ENCODE measurements at places on chromosomes 16 and 17.

DNA sequence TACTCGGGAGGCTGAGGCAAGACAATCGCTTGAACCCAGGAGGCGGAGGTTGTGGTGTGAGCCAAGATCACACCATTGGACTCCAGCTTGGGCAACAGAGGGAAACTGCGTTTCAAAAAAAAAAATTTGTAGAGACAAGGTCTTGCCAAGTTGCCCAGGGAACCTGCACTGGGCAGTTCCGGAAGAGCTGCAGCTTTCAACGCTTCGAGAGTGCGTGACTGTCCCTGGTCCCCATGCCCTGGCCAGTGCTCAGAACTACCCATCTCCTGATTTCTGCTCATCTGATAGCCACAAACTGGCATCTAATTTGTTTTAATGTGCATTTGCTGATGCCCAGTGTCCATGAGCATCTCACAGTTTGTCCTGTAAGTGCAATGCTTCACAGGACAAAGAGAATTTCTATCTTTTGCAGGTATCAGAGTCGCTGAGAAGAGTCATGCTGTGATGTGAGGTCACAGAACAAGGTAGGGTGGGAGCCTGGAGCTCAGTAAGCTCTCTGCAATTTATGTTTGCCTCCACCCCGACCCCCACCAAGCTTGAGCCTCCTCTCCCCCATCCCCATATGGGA, 3.9 kb downstream of the ACTG1 start:
- no peak for DNase-seq

DNA sequence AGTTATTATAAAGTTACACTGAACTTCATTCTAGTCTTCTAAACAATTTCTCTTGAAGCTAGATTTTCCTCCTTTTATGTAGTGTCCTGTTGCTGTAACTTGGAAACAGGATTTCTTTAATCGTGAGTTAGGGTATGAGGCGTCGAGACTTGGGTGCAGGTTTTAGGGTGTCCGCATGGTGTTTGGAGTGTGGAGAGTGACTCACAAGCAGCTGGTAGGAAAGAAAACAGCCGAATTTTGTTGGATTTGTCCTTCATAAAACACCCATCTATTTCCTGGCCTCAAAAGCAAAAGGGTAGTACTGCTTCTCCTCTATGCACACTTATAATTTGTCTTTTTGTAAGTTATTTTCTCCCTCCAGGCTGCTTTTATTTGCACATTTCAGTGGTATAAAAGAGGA, 1.6 kb downstream of the RPTOR start:
- DNase-seq = no peak

DNA sequence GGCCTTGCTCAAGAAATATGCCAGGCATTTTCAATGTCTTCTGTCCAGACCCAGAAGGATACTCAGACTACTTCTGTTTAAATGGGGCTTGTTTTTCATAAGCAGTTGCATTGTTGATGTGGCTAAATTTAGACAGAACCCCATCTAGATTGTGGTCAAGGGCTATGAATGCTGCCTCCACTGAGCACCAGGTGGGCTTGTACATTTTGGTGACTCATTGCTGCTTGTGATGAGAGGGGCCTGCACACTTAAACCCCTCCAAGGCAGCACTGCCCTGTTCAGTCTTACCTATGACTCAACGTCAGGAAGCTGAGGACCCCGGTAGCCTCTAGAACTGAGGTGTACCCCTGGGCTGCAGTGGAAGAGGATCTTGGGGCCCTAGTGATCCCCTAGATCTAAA, 144.0 kb downstream of the PRKCA start:
- no peak for DNase-seq

GRCh38 chr16:56121156-56121500, 70.2 kb upstream of the GNAO1 start:
- no peak for DNase-seq

DNA sequence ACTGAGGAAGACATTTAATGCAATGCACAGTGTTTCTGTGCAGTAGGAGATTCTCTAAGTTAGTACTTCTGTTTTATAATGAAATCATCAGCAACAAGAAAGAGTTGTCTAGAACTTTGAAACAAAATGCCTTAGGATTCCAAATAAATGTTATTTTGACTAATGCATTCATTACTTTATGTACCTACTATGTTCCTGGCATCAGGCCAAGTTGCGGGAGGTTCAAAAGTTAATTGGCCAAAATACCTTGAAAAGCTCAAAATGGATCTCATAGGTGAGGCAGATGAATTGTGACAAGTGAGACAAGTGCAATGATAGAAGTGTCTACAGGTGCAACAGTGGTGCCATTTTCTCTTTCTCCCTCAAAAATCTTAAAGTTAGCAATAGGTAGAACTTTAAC, 289.4 kb downstream of the TOX3 start:
- no peak for DNase-seq

- DNase-seq = no peak
Measured at GRCh38 chr17:42285346-42286050, 2.8 kb upstream of the STAT5A start.

DNA sequence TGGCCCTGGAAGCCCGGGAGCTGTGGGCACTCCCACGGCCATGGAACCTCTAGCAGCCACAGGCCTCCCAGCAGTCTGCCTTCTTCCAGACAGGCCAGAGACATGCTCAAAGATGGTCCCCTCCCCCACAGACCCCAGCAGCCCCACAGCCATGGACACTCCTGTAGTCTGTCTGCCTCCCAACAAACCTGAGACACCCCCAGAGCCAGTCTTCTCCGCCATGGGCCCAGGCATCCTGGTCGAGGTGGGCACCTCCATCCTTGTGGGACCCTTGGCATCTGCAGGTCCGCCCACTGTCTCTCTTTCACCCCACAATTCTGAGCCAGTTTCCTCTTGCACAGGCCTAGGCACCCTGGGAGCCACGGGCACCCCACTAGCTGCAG, 3.1 kb downstream of the KIAA0753 start:
- DNase-seq = no peak

GRCh38 chr17:63445571-63445953, 544 bp downstream of the CYB561 start:
- no peak for DNase-seq

DNA sequence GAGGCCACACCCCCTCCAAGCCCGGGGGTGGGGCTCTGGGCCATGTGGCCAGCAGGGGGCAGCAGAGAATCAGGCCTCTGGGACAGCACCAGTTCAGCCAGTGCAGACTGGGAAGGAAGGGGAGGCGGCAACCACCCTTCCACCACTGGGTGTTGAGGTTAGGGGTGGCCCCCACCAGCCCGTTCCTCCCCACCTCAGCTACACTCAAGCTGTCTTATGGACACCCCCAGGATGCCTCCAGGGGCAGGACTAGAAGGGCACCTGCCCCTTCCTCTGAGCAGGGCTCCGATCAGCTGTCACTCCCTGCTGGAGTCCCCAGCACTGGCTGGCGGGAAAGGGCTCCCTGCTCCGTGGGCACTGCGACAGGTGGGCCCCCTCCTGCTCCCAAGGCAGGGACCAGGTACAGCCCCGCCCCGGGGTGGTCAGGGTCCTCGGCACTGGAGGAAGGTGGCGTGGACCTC, 21.8 kb downstream of the KATNB1 start:
- peak; percentile 90 for DNase-seq

GRCh38 chr17:65936013-65936412, 255.9 kb downstream of the CEP112 start:
- no peak for DNase-seq

DNA sequence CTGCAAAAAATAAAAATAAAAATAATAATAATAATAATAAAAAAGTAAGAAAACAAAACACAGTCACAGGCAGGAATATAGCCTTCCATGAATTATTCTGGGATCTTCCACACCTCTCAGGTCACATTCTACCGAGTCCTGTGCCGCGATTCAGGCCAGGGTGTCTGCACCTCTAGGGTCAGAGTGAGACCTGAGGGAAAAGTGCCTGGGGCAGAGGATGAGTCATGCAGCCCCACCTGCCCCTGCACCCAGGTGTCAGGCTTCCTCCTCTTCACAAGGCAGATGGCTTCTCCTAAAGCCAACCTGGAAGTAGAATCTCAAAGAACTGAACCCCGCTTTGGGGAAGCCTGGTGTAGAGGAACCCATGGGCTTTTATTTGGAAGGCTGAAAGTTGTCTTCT, 283.7 kb downstream of the CPPED1 start:
- DNase-seq = no peak

DNA sequence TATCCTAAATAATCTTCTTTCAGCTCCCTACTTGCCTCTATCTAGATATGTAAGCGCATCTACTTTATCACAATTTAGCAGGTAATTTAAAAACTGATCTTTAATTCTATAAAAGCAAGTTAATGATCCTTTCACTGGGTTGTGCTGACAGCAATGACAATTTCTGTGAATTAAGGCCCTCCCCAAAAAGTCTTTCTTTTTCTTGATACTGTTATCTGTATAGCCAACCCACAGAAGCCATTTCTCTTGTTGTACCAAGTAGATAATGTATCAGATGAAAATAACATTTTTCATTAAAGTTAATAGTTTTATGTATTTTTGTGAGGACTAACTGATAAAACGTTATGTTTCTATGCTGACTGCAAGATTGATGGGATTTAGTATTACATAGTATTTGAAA, 3.8 kb downstream of the ZPBP2 start:
- DNase-seq = no peak

DNA sequence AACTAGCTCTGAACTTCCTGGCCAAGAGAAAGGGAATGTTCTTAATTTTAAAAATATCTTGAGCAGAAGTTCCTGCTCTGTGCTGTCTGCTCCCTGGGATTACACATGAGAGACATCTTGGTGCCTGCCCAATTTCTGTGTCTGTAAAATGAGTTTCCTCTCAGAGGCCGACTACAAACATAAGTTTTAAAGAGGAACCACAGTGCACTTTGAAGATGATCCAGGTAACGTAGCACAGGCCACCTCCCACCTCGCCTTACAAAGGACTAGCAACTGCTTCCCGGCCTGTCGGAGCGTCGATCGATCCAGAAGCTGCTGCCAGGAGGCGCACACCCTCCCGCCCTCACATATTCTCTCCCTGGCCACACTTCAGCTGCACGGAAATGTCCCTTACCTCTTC, 55.0 kb upstream of the ATP2A3 start:
- no peak for DNase-seq

DNA sequence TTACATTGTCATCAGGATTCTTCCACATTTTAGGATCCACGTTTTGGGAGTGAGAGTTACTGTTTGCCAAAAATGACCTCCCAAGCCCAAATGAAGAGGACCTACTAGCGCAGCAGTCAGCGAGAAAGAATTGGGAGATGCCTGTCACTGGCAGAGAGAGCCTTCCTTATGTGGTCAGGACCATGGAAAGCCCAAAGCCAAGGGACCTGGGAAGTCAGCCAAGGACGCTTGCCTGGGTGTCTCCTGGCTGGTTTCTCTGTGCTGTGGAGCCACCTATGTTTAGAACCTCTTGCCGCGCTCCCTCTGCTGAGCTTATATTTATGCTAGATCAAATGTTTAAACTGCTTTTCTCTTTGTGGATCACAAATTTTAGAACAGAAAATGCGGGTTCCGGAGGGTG, 24.9 kb upstream of the RHBDL3 start:
- no peak for DNase-seq

DNA sequence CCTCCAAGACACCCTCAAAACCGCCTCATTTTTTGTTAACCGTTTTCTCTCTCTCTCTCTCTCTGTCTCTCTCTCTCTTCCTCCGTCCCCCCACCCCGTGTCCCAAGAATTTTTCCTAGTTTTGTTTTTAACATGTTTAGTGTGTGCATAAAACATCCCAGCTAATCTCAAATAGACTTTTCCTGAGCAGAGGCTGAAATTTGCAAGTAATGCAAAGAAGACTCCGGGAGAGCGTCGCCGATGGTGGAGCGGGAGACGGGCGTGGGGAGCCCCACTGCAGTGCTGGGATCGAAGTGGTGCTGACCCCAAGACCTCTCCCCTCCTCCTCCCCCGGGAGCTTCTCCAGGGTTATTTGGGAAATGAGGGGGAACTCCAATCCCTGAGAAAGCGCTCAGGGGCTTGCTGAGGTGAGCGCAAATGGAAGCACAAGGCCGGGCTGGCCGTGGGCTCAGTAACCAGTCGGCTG, 4.7 kb upstream of the DLX4 start:
- DNase-seq = no peak

- no peak for DNase-seq
Measured at GRCh38 chr16:85207357-85207921, 95.2 kb upstream of the CIBAR2 start.

- no peak for DNase-seq
Measured at GRCh38 chr17:56142325-56142724, 10.9 kb upstream of the ANKFN1 start.

GRCh38 chr17:1111599-1112443, 68.0 kb downstream of the ABR start:
- DNase-seq = no peak

- DNase-seq = peak; percentile 74
Measured at GRCh38 chr17:50139950-50140885, 10.3 kb upstream of the SAMD14 start.

Data from activated CD4-positive, alpha-beta T cell treated with anti-CD3 and anti-CD28 coated beads for 24 hours (primary cell).